ENCODE measurements at places on chromosomes 12 and 14. TPM values are rescaled to one million over a fixed set of nuclear protein-coding genes. Genes with fewer than 3 reads are reported as not detected.
A peak's percentile ranks its signal among the peaks of the same experiment; 100 is the strongest.

GRCh38 chr12:4588916-4589315, 26.9 kb downstream of the DYRK4 start:
- no peak for DNase-seq

DNA sequence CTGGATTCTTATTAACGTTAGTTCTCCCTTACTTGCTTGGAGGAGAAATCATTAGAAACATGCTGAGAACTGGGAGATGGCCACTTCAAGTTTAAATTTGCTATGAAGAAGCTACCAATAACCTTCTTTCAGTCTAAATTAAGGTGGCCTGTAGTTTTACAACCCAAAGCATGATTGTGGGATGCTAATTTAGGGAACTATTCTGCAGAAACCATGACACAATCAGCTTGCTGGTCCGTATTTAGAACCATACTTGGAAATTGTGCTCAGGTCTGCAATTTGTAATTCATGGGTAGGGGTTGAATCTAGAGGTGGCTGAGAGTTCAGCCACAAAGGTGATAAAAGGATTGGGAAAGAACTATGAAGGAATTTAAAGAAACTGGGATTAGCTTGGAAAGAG, 405.7 kb downstream of the RAD51B start:
- DNase-seq = no peak

DNA sequence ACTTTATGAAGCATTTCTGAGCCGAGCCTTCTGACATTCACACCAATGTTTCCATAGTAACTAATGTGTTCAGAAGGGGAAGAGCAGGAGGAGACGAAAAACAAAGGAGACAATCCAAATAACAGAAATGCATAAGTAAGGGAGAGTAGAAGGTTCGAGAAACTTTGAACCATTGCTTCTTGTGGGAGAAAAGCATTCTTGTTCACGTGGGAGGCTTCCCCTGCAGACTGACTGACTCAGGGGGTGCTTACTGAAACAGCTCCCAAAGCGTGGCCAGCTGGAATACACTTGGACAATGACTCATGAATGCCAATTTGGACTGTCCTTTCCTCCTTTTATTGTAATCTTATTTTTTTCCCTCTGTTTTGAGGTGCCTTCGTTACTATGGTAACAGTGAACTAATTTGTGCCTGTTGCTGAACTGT, 73.9 kb downstream of the NEDD1 start:
- DNase-seq = peak; percentile 11

DNA sequence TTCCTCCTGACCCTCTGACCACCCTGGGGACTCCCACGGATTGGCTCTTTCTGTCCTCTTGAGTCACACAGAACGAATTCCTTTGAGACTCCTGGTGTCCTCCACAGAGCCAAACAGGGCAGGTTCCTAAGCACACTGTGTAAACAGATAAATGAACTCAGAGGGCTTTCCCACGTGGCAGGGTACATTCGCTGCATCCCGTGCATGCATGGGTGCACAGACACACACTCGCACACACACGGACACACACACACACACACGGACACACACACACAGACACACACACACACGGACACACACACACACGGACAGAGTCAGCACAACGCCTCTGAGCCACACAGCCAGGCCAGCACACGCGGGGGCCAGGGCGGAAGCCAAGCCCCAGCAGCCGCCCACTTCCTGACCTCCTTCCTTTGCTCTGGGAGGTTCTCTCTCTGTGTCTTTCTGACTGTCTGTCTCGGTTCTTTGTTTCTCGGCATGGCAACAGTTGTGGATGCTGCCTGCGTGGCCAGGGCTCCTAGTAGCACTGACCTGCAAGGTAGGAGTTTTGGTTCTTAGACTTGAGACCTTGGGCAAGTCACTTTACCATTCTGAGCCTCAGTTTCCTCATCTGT, 706 bp downstream of the CRACR2A start:
- DNase-seq = no peak

DNA sequence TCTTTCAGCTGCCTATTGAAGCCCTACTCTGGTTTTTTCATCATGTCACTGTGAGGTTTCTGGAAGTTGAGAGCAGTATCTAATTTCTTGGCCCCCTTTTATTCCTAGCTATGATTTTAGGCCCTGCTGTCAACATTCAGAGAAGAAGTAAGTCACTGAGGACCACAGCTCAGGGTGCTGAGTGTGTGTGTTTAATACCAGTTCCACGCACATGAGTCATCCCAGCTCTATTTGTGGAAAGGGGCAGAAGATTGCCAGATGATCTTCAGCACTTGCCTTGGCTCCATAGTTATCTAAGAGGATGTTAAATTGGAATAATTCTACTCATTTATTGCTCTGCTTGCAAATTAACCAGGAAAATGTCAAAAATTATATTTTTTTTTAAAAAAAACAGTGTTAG, 65.5 kb upstream of the SLC38A4 start:
- no peak for DNase-seq

DNA sequence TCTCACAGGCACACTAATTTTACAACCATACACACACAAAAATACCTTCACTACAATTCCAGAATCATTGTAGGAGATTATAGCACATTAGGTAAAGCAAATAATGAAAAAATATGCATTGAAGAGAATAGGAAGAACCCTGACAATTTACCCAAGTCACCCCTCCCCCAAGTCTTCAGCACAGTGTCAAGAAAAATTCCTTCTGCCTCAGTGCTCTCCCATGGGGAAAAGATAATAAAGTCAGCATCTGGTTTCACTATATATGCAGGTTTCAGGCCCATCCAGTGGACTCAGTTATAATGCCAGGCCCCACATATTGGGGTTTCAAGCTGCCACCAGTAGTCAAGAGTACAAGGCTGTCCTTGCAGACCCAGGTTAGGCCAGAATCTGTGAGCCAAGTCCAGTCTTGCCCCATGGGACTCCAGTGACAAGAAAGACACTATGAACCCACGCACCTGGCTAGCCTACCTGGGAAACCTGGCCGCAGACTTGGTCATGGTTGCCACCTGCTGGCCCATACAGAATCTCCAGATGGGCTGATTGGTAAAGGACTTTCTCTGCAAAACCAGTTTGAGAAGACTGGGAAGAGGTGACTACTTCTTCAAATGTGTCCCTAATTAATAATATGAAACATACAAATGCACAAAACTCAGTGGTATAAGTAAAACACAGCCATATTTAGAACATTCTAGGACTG, 398.6 kb upstream of the FLRT2 start:
- no peak for DNase-seq

Gene RNF212B
- polyA plus RNA-seq = not detected

Gene PRPH
- polyA plus RNA-seq = 0.67 TPM

DNA sequence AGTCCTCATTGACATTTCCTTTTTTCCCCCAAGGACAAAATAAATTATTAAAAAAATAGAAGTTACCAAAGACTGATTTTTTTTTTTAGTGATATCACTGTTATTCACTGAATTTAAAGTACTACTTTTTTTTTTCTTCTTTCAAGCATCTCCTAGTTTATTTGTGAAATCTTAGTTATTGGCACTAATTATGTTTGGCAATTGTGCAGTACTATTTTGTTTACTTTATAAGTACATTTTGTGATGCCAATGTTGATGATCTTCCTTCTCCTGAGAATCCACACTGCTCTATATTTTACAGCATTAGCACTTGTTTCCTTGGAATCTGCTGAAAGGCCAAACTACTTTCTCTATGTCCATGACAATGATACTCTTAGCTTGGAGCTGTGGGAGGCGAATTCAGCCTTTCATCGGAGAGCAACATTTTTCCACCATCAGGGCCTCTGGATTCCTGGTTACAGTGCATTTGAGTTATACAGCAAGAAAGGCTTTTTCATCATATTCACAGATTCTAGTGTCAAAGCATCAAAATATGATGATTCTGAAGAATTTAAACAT, 123.8 kb upstream of the PTPRQ start:
- DNase-seq = no peak

Gene KRT78
- polyA plus RNA-seq = not detected

Gene GPR137C
- polyA plus RNA-seq = 0.14 TPM

GRCh38 chr12:102010265-102010994, 51.4 kb downstream of the WASHC3 start:
- no peak for DNase-seq

GRCh38 chr12:124713041-124713435, 145.6 kb upstream of the NCOR2 start:
- DNase-seq = no peak

DNA sequence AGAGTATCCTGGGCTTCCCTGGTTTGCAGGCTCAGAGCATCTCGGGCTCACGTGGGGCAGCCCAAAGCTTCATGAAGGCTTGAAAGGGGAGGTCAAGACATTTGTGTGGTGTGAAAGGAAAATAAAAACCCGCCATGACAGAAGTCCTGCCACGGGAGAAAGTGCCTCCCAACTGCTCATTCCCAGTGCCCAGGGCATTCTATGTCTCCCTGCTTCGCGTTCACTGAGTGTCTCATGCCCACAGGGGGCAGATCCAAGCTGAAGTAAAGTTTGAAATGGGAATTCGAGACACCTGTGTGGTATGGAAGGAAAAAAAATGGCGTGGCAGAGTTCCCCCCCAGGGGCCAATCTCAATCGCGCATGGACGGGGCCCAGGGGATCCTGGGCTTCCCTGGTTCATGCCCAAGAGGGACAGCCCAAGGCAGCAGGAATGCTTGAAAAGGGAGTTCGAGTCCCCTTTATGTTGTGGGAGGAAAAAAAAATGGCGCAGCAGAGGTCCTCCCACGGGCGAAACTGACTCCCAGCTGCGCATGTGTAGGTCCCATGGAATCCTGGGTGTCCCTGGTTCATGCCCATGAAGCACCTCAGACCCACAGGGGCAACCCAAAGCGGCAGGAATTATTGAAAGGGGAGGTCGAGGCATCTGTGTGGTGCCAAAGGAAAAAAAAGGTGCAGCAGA, 576.7 kb downstream of the ALG10 start:
- no peak for DNase-seq

Gene RTL1
- 0.03 TPM for polyA plus RNA-seq

GRCh38 chr14:24159777-24160498, 1.1 kb upstream of the IRF9 start:
- DNase-seq = no peak

DNA sequence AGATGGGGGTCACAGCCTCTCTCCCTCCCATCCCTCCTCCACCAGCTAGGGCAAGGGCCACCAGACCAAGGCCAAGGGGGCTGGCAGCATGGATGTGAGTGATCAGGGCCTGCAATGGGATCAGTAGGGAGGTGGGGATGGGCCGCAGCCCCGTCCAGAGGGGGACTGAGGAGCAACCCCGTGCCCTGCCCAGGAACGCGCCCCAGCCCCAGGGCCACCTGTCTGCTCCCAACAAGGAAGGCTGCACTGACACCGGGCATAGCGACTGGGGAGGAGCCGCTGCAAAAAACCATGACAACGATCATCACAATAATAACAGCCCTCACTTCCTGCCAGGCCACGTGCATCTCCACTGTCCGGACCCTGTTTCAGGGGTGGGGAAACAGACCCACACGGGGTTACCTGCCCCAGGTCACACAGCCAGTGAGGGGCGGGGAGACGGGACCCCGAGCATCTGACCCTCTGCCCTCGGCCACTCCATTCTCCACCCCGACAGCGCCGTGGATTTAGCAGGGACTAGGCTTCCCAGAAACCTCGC, 24.3 kb downstream of the NCOR2 start:
- DNase-seq = peak; percentile 60

DNA sequence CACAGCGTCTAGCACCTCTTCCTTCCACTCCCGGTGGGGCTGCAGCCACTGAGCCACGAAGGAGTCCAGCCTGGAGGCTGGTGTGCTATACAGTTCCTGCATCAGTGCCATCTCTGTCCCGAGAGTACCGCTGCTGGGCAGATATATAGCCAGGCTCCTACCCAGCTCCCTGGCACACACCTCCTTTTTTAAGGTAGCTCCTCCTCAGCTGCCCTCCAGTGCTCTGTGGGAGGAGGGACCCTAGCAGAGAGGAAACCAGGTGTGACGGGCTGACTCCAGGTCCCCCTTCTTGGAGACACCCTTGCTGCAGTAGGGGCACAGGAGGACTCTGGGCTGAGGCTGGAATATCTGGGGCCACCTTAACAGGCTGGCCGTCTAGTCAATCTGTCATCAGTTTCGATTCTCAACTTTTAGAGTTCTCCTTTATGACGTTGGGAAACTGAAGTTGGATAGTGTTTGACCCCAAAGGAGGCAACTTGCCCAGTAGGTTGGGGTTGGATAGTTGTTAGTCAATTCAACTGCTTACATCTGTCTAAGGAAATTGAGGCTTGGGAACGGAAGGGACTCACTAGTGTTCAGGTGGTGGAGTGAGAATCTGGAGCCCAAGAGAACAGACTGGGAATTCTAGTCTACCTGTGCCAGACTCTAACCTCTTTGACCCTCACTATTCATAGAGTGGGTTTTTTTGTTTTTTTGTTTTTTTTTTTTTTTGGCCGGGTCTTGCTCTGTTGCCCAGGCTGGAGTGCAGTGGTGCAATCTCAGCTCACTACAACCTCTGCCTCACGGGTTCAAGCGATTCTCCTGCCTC, at the start of gene OASL:
TSS of gene OASL (minus strand) at position 386 of the 808 bp plus-strand sequence. CDS start at position 111, 275 bp downstream.
- no peak for DNase-seq

GRCh38 chr14:30180219-30180618, 252.6 kb upstream of the PRKD1 start:
- DNase-seq = no peak

Gene RAPGEF3
- 0.69 TPM for polyA plus RNA-seq

DNA sequence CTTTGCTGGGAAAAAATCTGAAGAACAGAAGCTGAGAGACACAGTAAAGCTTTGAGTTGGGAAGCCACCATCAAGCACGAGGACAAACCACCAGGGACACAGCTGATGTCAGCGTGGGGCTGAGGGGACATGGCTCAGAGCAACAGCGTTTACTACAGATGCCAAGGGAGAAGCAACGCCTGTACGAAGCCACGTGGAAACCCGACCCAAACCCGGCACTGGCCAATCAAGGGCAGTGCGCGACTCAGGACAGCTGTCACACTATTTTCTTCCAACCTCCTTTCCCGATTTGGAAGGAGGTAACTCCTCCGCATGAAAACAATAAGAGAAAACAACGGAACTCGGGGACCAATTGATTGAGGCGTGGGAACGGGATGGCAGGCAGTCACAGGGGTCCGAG, 20.2 kb upstream of the CHGA start:
- DNase-seq = no peak

Measured in A549 (cell line).